ENCODE measurements at places on chromosomes 6 and 20. TPM values are rescaled to one million over a fixed set of nuclear protein-coding genes. Genes with fewer than 3 reads are reported as not detected.

Gene CALHM4
- 1.2 TPM for polyA plus RNA-seq

DNA sequence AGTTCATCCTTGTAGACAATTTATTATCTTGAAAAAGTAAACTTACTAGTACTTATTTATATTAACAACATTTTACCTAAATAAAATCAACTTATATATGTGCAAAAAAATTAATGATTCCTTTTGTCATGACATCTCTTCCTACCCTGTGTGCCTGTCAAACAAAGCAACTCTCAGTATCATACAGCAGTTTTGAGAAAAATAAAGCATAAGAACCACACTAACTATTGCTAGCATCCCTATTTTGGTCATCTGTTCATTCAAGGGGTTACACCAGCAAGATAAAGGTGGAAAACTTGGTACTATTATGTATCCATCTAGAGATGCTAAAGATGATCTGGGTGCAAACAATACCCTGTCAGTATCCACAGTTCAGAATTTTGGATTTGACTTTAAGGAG is 7.4 kb upstream of the HLA-DRB1 start:
- DNase-seq = no peak

DNA sequence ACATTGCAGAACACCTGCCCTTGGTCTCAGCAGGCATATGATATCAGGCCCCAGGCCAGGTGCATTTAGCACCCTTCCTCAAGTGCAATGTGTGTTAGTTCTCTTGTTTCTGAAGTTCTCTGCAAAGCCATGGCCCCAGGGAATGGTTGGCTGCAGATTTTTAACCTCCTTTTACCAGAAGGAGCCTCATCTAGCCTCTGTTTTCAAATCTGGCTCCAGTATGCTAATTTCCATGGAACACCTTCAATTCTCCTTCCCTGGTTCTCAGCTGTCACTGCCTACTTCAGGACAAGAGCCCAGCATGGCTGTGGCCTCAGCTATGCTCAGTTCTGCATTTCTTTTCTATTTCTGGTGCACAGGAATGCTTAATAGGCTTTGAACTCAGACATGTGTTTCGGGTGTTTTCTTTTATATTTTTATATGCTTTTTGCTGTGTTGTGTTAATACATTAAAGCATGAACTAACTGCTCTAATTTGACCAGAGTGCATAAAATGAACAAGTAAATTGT is 51.6 kb upstream of the OGFRL1 start:
- DNase-seq = no peak

Gene LHFPL5
- polyA plus RNA-seq = not detected

Measured in endothelial cell of umbilical vein (primary cell).